Prostate gland (tissue), 2 donors: ENCODE measurements at places on chromosomes 5 and 9. TPM values are rescaled to one million over a fixed set of nuclear protein-coding genes. Genes with fewer than 3 reads are reported as not detected.

DNA sequence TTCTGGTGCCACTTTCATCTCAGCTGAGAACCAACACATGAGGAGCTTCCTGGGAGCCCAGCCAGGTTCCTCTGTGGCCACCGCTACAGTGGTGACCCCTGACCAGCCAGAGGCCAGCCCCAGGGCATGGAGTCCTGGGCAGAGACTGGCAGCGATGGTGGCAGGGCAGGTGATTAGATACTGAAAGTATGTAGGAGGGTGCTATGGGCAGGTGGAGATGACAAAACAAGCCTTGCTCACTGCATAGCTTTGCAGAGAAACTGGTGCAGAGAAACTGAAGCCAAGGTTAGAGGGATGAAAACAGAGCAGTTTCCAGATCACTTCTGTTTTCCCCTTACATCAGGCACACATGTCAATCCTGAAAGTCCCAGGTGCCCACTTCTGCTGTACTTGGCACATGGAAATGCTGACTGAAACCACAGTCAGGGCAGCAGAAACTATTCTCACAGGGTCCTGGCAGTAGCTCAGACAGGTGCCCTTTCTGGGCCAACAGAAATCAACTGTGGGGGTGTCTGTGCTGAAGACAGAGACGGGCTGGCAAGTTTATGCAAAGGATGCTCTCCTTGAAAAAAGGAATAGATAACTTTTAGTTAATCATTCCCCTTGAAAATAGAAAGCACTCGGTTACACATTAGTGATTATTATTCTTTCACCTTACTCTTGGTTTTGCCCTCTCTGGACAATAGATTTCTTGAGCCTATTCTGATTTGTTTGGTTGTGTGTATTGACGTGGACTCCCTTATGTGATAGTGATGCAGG lies 90.3 kb downstream of the ANKRD55 start:
- H3K27ac ChIP-seq = no peak overlapping the region
- no peaks in the 10 kb centered on the region for H3K36me3 ChIP-seq
- no peak for DNase-seq
- H3K4me3 ChIP-seq = no peak overlapping the region
- peaks cover 2% of the 10 kb centered on the region for H3K27me3 ChIP-seq
- no peaks in the 10 kb centered on the region for H3K4me1 ChIP-seq

GRCh38 chr9:17531642-17532254 lies 47.1 kb upstream of the SH3GL2 start:
- no peaks in the 10 kb centered on the region for H3K36me3 ChIP-seq
- no peaks in the 10 kb centered on the region for H3K4me1 ChIP-seq
- H3K27me3 ChIP-seq = no peaks in the 10 kb centered on the region
- no peak overlapping the region for H3K27ac ChIP-seq

GRCh38 chr9:97536480-97536879 lies 35.0 kb downstream of the TMOD1 start:
- no peak for DNase-seq
- H3K36me3 ChIP-seq = no peaks in the 10 kb centered on the region
- no peaks in the 10 kb centered on the region for H3K27me3 ChIP-seq
- H3K27ac ChIP-seq = no peak overlapping the region
- no peak overlapping the region for H3K4me3 ChIP-seq

GRCh38 chr5:61732369-61732768 lies 400.3 kb downstream of the ZSWIM6 start:
- H3K4me3 ChIP-seq = no peak overlapping the region
- no peaks in the 10 kb centered on the region for H3K27me3 ChIP-seq
- no peak overlapping the region for H3K27ac ChIP-seq
- no peak for DNase-seq
- H3K36me3 ChIP-seq = no peaks in the 10 kb centered on the region

- no peaks in the 10 kb centered on the region for H3K4me1 ChIP-seq
- no peaks in the 10 kb centered on the region for H3K27me3 ChIP-seq
- no peak for DNase-seq
- H3K4me3 ChIP-seq = no peak overlapping the region
- H3K27ac ChIP-seq = no peak overlapping the region
- no peaks in the 10 kb centered on the region for H3K36me3 ChIP-seq
Observed at GRCh38 chr9:74760031-74760700, 127.6 kb downstream of the TRPM6 start.

GRCh38 chr5:5314166-5314565 lies 108.3 kb upstream of the ICE1 start:
- H3K27ac ChIP-seq = no peak overlapping the region
- peaks cover 3% of the 10 kb centered on the region for H3K4me1 ChIP-seq
- DNase-seq = no peak
- no peaks in the 10 kb centered on the region for H3K36me3 ChIP-seq
- H3K27me3 ChIP-seq = no peaks in the 10 kb centered on the region
- H3K4me3 ChIP-seq = no peak overlapping the region

DNA sequence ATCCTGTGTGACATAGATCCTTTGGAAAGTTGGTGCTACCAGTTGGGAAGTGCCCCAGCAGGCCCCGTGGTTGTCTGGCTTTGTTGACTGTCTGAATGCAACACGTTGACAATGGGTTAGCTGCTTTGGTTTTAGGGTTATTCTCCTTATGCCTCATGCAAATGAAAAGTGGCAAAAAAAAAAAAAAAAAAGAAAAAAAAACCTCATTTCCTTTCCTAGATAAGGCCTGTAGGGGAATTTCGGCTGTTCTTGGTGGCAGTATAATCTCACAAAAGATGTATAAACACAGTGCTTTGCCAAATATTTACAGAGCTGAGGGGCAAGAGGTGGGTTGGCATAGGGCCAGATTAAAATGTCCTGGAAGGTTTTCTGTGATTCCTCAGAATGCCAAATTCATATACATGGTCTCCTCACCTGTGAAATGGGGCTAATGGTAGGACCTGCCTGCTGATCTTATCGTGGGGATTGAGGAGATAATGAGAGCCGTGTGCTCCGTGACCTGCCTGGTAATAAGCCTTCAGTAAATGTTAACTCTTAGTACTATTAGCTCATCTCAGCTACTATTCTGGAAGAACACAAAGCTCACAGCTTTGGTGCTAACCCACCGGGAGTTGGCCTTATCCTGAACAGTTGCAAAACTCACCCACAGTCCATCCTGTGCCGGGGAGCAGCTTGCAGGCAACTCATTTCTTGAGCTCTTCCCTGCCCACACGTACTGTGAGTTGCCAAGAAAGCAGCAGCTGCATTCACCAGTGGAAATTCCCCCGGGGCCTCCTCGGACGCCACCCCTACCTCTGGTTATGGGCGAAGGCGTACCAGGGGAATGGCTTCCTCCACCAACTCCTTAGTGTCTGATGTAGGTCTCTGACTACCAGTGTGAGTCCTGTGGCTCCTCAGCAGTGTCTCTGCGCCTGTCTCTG lies 220.3 kb downstream of the NR3C1 start:
- H3K36me3 ChIP-seq = no peaks in the 10 kb centered on the region
- DNase-seq = no peak
- no peaks in the 10 kb centered on the region for H3K4me1 ChIP-seq
- no peak overlapping the region for H3K4me3 ChIP-seq
- H3K27me3 ChIP-seq = no peaks in the 10 kb centered on the region

DNA sequence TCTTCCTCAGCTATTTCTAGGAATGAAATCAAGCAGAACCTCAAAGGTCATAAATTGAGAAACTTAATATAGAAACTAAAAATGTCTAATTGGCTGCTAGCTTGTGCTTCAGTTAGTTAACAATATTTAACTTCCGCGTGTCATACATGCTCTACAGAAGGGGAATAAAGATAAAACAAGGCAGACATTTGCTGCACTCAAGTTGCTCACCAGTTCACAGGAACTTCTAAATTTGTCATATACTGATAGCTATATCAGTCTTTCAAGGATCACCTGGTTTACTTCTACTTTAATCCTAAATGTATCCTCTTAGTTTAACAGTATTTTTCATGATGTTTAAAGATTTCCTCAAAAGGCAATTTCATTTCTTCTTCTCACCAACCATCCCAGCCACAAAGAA lies 8.4 kb downstream of the CCNH start:
- no peaks in the 10 kb centered on the region for H3K27me3 ChIP-seq
- H3K4me1 ChIP-seq = no peaks in the 10 kb centered on the region
- no peak for DNase-seq
- no peak overlapping the region for H3K27ac ChIP-seq

GRCh38 chr5:35826554-35826953 lies 30.1 kb upstream of the IL7R start:
- no peaks in the 10 kb centered on the region for H3K27me3 ChIP-seq
- DNase-seq = no peak
- H3K36me3 ChIP-seq = no peaks in the 10 kb centered on the region
- H3K27ac ChIP-seq = no peak overlapping the region
- H3K4me1 ChIP-seq = no peaks in the 10 kb centered on the region
- no peak overlapping the region for H3K4me3 ChIP-seq

DNA sequence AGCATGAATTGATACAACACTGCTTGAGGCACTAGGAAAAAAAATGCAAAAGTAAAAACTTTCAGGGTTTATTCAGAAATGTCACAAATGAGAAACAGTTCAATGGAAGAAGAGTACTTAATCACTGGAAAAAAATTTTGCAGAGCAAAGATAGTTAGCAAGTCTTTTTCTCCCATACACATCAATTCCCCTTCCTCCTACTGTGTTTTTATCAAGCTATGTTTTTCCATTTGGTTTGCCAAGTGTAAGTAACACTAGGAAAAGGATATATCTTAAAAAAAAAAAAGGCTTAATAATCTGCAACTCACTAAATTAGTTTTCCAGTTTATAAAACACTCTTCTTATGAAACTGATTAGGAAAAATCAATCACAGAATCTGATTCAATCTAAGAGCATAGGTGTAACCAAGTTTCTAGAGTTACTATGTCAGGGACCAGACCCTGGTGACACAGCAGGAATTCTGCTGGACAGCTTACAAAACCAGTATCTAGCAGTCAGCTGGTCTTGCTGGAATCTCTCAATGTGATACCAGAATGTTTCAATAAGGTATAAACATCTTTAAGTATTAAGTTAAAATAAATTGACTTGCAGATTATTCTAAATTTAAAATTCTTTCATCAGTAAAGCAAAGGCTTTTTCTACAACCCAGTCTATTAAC lies 34.7 kb downstream of the RNF145 start:
- H3K36me3 ChIP-seq = no peaks in the 10 kb centered on the region
- no peaks in the 10 kb centered on the region for H3K4me1 ChIP-seq
- no peak overlapping the region for H3K4me3 ChIP-seq
- no peak for DNase-seq

- H3K4me1 ChIP-seq = no peaks in the 10 kb centered on the region
- no peaks in the 10 kb centered on the region for H3K36me3 ChIP-seq
- no peak overlapping the region for H3K4me3 ChIP-seq
- H3K27me3 ChIP-seq = no peaks in the 10 kb centered on the region
Observed at GRCh38 chr5:107639990-107640389, 30.7 kb downstream of the EFNA5 start.

DNA sequence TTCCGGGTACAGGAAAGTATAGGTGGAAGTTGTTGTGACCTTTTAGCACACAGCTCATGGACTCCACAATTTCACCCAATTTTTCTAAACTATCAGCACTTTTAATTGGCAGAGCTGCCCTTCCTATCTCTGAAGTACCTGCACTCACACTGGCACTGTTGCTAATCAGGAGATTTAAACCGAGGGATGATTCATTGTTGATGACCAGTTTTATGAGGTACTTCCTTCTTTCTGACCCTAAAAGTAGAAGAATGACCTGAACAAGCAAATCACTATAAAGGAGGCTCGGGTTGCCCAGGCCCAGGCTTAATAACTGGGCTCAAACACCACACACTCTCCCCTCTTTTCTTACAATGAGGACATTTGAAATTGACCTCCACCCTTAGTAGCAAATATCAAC lies 105.9 kb downstream of the KCNN2 start:
- H3K36me3 ChIP-seq = no peaks in the 10 kb centered on the region
- no peak overlapping the region for H3K27ac ChIP-seq
- no peaks in the 10 kb centered on the region for H3K27me3 ChIP-seq
- peak; percentile 8 for DNase-seq
- H3K4me3 ChIP-seq = no peak overlapping the region

DNA sequence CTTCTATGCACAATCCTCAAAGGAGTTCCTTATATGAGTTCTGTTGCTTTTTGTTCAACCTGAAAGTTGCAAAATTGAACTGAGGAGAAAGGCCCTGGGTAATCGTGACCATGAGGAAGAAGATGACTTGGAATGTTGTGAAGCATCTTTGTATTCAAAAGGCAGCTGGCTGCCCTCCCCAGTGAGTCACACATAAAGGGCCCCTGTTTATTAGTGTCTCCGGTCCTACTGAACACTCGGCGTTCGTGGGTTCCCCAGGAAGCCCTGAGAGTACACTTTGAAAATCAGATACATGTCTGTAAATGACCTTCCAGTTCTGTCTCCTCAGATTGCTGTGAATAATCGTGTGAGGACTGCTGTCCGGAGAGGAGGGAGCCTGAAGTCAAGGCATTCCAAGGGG lies 73.6 kb downstream of the C9orf153 start:
- H3K36me3 ChIP-seq = no peaks in the 10 kb centered on the region
- H3K27ac ChIP-seq = no peak overlapping the region
- H3K4me3 ChIP-seq = no peak overlapping the region
- DNase-seq = no peak
- H3K27me3 ChIP-seq = no peaks in the 10 kb centered on the region
- no peaks in the 10 kb centered on the region for H3K4me1 ChIP-seq

- H3K27me3 ChIP-seq = no peaks in the 10 kb centered on the region
- H3K36me3 ChIP-seq = no peaks in the 10 kb centered on the region
- no peak overlapping the region for H3K4me3 ChIP-seq
- no peak overlapping the region for H3K27ac ChIP-seq
- H3K4me1 ChIP-seq = no peaks in the 10 kb centered on the region
- DNase-seq = no peak
Observed at GRCh38 chr5:41097642-41098041, 26.5 kb upstream of the MROH2B start.

DNA sequence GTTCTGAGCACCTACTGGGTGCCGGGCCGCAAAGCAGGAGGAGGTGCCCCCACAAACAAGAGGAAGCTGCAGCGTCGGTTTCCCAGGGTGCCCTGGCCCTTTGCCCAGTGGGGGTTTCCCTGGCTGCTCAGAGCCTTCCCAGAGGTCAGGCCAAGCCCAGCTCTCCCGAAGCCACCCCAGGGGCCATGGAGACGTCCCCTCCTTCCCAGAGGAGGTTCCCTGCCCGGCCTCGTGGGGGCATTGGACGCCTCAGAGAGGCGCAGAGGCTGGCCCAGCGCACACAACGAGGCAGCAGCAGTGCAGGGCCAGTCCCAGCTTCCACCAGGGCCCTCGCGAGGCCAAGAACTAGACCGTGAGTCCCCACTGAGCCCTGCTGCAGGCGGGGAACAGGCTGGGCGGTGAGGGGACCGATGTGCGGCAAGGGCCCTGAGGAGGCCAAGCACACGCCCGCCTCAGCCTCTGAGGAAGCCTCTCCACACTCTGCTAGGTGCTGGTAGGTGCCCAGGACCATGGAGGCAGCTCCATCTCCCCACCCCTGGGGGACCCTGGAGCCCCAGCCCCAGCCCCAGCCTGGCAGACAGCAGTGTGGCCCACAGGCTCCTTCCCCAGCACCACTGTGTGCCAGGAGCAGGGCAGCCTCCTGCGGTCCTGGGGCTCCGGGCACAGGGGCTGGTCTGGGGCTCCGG lies 7.0 kb downstream of the DIPK1B start:
- H3K36me3 ChIP-seq = no peaks in the 10 kb centered on the region
- no peaks in the 10 kb centered on the region for H3K4me1 ChIP-seq
- no peaks in the 10 kb centered on the region for H3K27me3 ChIP-seq
- no peak overlapping the region for H3K4me3 ChIP-seq

GRCh38 chr5:80346055-80346454 lies 26.3 kb downstream of the SPZ1 start:
- no peaks in the 10 kb centered on the region for H3K4me1 ChIP-seq
- no peaks in the 10 kb centered on the region for H3K27me3 ChIP-seq
- H3K36me3 ChIP-seq = no peaks in the 10 kb centered on the region
- no peak for DNase-seq
- no peak overlapping the region for H3K27ac ChIP-seq
- no peak overlapping the region for H3K4me3 ChIP-seq

Gene CDKN2A
- total RNA-seq = 4.5 TPM

Gene DIRAS2
- total RNA-seq = 0.28 TPM

Gene CNTFR
- total RNA-seq = 13.3 TPM

Gene TTC23L
- total RNA-seq = 2.7 TPM
